ENCODE measurements at places on chromosomes 1 and 21.

- peak; percentile 71 for DNase-seq
Measured at GRCh38 chr1:85321237-85321964, 45.0 kb upstream of the BCL10 start.

DNA sequence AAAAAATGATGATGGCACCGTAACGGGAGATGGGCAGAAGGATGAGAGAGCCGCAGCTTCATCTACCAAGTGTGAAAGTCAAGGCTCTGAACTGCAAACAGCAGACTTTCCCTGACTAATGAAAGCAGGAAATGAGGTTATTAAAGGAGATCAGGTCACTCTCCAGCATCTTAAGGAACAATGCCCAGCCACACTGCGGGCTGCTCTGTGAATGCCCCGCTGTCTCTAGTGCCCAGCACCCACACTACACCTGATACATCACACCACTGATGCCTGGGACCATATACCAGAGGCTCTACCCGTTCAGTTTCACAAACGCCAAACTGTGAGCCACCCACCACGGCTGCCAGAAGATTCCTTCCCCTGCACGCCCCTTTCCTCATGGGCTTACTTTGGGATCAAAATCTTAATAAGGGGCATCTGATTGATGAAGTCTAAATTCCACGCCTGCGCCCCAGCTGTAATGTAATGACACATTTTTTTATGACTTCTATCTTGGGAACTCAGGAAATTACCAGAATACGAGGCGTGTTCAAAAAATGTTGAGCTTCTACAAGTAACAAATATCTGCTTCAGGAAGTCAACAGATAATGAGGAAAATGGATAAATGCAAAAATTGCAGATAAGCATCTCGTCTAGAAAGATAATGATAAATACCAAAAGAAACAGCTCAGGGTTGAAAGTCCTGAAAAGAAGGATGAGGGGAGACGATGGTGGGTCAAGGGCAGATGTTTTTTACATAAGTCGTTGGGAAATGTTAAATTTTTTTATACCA lies 72.0 kb downstream of the MIS18A start:
- peak; percentile 3 for DNase-seq

DNA sequence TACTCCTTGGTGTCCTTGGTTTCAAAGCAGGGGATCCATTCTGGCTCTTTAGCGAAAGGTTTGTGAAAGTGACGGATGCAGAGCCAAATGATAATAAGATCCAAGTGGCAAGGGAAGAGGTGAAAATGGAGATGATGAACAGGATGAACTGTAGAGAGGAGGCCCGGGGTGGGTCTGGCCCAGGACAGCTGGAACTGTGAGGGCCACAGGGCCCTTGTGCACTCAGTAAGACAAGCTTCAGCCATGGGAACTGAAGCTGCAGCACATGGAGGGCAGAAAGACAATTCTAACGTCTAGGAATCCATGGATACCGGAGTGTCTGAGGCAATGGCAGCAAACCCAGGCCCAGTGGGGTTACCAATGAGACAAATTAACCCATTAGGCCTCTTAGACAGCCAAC lies 4.8 kb downstream of the KCNA2 start:
- no peak for DNase-seq

DNA sequence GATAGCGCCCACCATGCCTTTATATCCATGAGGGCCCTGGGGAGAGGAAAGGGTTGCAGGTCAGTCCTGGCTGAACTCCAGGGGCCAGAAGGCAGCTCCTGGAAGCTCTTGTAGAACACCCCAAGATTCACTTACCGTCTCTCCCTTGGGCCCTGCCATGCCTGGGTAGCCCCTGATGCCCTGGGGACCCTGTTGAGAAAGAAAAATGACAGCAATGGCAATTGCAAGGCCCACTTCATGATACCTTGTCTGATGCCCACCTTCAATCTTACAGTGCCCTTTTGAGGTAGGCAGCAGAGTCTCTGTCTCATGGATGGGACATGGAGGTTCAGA lies 7.0 kb downstream of the COL9A2 start:
- DNase-seq = no peak

GRCh38 chr1:183039985-183040447 lies 16.8 kb downstream of the LAMC1 start:
- DNase-seq = peak; percentile 93

DNA sequence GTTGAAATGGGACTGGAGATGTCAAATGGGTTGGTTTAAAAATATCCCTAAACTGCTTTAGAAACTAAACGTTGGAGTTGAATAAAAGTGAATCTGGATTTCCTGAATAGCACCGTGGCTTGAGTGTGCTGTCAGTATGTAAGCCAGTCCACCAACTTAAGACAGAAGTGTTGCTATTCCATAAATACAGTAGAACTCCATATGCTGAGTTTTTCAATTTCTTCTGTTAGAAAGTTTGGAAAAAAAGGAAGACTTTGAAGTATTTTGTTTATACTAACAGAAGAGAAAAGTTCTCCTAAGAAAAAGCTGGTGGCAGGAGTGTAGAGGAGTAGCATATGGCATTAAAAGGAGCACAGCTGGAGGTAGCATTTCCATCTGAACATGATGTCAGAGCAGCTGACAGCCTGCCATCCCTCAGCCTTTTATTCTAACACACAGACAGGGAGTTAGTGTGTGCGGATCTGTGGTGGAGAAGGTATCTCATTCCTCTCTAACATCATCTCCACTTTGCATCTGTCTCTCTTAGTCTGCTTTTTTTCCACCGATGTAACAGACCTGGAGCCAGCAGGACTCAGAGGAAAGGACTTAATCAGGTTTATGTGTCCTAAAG lies at the start of gene ZBTB18:
Gene ZBTB18 (plus strand): TSS at position 449 of the 610 bp plus-strand sequence. CDS start 149 bp downstream, at position 598.
- peak; percentile 77 for DNase-seq

- DNase-seq = no peak
Measured at GRCh38 chr1:12644237-12644636, 352 bp downstream of the AADACL4 start.

- no peak for DNase-seq
Measured at GRCh38 chr1:211751438-211751837, 76.0 kb upstream of the NEK2 start.

- no peak for DNase-seq
Measured at GRCh38 chr1:37288900-37289299, 185.5 kb upstream of the ZC3H12A start.

DNA sequence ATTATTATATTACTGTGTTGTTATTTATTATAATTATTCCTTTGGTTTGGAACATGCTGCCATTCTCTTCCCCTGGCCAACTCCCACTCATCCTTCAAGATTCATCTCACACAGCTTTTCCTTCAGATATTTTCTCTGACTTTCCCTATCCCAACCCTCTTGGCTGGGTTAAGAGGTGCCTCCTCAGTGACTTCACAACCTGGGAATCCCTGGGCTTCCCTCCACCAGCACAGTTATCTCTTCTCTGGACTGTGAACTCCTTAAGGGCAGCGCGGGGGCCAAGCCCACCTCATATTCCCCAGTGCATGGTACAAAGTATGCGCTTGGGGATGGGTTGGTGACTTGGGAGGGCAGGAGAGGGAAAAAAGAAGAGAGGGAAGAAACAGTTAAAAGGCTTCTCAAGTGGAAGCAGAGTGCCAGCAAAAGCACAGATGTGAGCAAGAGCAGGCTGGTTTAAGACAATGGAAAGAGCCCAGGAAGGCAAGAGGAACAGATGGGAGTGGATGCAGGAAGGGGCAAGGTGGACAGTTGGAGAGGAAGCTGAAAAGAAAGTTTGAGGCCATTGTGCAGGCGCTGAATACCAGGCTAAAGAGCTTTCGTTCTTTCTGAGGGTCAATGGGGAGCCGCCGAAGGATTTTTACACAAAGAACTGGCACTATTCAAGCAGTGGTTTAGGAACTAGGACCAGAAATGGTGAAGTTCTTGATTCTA lies 132.3 kb downstream of the BEND5 start:
- DNase-seq = no peak

- DNase-seq = no peak
Measured at GRCh38 chr21:35811191-35811806, 249.0 kb downstream of the SETD4 start.

DNA sequence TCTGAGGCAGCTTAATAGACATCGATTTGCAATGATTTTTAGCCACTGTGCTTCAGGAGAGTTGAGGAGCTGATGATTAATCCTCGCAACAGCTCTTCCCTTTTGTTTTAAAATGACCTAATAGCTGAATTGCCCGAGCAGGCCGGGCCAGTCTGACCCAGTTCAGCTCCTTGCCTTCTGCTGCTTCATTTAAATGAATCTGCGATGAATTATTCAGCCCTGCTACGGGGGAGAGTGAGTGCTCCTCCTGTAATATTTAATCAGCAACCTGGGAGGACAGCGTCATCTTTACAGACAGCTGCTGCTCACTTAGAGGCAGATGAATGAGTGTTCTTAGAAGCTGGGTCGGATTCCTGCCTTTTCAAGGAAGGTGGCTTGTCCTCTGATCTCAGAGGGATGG lies 325.1 kb downstream of the CAMTA1 start:
- DNase-seq = no peak

DNA sequence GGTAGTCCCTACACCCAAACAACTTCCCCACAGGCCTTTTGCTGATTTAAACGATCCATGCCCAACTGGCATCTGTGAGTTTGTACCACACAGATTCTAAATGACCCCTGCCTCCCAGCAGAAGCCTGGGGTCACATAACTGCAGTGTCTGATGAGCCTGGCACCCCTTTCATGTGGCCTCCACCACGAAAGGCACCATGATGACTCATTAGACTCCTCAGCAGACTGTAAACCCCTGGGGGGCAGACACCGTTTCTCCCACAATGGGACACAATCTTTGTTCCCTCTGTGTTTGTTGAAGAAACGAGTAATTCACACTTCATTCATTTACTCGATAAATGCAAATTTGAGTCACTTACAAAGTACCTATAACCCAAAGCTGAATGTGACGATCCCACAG lies 81.6 kb downstream of the CCDC185 start:
- no peak for DNase-seq

GRCh38 chr1:43552813-43553212 lies 22.1 kb downstream of the PTPRF start:
- DNase-seq = peak; percentile 49

DNA sequence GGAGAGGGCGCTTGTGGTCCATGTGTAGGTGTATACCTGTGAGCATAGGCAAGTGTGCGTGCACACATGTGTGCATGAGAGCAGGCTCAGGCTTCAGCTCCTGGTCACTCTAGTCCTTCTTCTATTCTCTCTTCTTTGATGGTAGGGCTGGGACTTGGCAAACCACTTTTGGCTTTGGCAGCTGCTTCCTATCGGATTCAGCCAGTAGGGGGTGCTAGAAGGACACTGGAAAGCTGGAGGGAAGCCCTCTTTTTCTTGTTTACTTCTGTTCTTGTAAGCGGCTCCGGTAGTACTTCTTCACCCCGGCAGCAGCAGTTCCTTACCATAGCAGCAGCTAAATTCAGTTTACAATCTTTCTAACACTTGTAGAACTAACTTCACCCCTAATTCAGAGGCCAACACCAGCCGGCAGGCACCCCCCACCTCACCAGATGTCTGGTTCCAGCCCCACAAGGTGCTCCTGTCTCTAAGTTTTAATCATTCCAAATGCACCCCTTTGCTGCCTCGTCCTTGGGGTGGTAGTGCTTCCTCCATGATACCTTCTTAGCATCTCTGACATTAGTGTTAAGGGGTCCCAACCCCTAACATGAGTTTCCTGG lies 25.1 kb downstream of the NENF start:
- peak; percentile 18 for DNase-seq

GRCh38 chr1:246689409-246690008 lies 34.7 kb upstream of the SCCPDH start:
- DNase-seq = peak; percentile 75

DNA sequence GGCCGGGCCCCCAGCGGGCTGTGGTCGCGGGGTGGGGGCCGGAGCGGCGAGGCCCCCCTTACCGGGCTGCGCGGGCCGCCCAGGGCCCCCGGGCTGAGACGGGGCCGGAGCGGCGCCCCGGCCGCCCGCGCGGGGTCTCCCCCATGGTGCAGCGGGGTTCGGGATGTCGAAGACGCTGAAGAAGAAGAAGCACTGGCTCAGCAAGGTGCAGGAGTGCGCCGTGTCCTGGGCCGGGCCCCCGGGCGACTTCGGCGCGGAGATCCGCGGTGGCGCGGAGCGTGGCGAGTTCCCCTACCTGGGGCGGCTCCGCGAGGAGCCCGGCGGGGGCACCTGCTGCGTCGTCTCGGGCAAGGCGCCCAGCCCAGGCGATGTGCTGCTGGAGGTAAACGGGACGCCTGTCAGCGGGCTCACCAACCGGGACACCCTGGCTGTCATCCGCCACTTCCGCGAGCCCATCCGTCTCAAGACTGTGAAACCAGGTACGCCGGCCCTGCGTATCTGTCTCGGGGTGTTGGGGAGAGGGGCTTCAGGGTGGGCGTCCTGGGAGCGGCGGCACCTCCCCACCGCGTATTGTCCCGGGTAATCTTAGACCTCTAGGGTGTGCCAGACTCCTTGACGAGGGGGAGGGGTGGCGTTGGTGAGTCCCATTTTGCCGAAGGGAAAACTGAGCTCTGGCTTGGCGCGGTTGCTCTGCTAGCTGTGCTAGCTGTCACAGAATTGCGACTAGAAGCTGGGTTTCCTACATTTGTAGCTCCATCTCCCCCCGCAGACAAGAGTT lies 745 bp downstream of the MAGI3 start:
- peak; percentile 17 for DNase-seq

- peak; percentile 88 for DNase-seq
Measured at GRCh38 chr1:174022080-174022975, at the start of gene RC3H1. Gene RC3H1 (minus strand): TSS chr1:174022357. CDS start chr1:173992985, 29,372 bp downstream.

DNA sequence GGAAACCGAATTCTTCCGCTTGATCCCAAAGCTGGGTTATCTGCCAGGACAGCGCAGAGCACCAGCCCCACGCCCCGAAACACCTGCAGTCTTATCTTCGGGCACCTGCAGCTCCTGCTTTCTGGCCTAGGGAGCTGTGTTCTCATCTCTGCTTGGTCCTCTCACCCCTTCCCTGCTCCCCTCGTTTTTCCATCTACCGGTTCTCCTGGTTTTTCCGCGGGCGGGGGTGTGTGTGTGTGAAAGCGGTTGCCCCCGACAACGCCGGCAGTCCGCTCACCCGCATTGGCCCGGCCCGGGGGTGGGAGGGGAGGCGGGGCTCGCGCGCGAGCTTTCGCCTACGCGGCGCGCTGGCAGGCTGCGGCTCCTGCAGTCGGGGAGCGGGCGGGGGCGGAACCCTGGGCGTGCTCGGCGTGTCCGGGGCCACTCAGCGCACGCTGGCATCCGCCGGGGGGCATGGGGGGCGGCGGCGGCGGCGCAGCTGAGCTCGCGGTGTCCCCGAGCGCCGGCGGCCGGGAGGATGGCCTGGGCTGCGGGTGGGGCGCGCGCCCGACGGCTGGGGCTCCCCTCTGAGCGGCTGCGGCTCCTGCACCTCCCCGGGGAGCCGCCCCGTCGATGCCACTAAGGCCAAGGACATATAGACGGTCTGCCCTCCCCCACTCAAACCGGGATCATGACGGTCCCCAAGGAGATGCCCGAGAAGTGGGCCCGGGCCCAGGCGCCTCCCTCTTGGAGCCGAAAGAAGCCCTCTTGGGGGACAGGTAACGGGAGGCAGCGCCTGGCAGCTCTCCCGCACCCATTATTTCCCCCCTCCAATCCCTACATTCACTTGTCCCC lies 3.2 kb downstream of the ATP8B2 start:
- peak; percentile 67 for DNase-seq

DNA sequence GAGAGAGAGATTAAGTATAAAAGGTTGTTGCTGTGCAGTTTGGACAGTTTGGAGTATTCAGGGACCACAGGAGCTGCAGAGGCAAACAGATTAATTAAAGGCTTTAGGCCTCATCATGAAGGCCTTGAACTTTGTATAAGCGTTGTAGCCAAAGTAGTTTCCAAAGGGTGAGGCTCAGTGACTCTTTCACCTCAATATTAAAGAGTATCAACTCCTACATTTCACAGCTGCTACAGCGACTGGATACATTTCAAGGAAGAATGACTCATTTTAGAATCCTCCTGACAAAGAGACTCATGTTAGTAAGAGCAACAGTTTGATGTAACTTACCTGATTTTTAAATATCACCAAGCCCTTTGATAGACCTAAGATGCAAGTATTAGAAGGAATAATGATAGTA lies 355.5 kb downstream of the HLX start:
- DNase-seq = peak; percentile 18
